ENCODE measurements at places on chromosomes 7 and 10.

DNA sequence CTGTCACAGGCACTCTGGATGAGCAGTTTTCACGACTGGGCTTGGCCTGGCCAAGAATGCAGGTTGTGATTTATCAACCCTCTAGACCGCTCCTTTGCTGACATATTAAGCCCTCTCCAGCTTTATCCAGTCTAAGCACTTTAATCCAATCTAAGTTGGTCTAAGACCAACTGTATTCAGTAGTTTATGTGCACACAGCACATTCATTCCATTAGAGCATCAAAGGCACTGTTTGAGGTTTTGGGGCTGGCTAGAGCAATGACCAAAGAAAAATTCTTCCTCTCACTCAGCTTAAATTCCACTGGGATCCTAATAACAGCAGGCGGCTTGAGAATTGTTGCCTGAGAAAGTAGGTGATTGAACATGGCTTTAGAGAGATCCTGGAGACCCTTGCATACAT is 176.0 kb upstream of the INSYN2A start:
- no peak for DNase-seq

DNA sequence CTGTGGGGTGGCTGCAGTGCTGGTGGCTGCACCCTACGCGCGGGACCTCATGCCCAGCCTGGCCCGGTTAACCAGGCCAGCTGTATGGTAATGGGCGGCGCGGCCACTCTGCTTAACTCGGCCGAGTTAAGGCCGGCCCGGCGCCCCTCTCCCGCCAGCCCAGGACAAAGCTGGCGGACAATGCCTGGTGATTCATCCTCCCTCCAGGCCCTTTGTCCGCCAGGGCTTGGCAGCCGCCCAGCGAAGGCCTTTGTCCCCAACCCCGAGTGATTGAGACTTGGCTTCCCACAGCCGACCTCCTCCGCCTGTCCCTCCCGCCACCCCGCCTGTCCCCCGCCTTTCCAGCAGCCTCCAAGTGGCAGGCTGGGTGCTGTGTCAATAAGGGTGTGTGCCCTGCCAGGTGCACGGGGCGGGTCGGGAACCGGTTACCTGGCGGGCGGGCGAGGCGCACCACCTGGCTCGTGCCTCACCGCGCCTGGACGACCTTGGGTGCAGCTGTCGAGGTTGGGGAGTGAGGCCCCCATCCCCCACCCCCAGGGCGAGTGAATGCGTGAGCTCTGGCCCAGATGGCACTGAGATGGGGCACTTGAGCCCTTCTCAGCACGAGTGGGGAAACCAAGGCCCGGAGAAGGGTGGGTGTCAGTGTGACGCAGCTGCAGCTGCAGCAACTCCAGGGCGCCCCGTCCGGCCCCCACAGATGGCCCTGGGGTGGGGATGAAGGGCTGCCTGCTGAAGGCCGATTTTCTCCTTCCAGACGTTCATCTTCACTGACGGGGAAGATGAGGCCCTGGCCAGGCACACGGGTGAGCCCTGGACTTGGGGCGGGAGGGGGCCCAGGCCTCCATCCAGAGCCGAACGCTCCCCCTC is 4.6 kb downstream of the LFNG start:
- DNase-seq = no peak

GRCh38 chr7:71339924-71340323 is 208.0 kb downstream of the GALNT17 start:
- DNase-seq = no peak

- DNase-seq = no peak
Measured at GRCh38 chr10:28880683-28880950, 203.3 kb downstream of the BAMBI start.

DNA sequence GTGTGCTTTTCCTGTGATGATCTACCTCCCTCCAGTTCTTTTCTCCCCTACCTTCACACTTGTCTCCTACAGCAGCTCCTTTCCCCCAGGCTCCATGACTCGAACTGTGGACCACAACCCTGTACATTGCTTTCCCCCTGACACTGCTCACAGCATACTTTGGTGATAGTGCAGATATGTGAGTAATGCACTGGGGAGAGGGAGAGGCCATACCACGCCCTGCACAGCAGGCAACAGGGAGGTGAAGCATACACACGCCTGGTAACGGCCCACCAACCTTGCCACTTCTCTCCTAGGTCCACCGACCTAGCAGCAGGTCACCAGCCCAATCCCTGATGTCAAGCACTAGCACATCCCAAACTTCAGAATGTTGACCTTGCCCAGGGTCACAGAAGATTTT is 238.2 kb downstream of the GRID1 start:
- DNase-seq = no peak

- DNase-seq = no peak
Measured at GRCh38 chr7:64729089-64729848, 63.3 kb downstream of the ZNF107 start.

GRCh38 chr10:121292321-121292720 is 305.9 kb downstream of the FGFR2 start:
- DNase-seq = no peak

GRCh38 chr10:114545071-114545470 is 113.0 kb downstream of the ABLIM1 start:
- no peak for DNase-seq

DNA sequence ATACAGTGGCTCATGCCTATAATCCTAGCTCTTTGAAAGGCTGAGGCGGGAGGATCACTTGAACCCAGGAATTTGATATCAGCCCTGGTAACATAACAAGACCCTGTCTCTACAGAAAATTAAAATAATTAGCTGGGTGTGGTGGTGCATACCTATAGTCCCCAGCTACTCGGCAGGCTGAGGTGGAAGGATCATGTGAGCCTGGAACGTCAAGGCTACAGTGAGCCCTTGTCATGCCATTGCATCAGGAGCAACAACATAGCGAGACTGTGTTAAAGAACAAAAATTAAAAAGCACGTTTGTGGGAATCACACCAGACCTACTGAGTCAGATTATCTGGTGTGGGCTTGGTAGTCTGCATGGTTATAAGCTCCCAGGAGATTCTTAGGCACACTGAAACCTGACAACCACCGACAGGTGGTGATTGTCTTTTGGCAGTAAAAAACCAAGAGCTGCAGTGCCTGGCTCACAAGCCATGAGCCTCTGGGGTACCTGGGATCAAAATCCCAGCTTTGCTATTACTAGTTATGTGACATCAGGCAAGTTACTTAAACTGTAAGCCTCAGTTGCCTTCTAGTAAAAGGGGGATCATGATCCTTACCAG is 146.9 kb downstream of the SND1 start:
- no peak for DNase-seq

GRCh38 chr10:28939281-28940157 is 262.2 kb downstream of the BAMBI start:
- no peak for DNase-seq

DNA sequence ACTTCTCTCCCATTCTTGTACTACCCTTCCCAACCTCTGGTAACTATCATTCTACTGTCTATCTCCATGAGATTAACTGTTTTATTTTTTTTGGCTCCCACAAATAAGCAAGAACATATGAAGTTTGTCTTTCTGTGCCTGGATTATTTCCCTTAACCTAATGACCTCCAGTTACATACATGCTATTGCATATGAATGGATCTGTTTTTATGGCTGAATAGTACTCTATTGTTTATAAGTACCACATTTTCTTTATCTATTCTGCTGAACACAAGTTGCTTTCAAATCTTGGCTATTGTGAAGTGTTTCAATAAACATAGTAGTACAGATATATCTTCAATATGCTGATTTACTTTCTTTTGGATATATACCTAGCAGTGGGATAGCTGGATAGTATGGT is 376.6 kb upstream of the KCND2 start:
- no peak for DNase-seq

DNA sequence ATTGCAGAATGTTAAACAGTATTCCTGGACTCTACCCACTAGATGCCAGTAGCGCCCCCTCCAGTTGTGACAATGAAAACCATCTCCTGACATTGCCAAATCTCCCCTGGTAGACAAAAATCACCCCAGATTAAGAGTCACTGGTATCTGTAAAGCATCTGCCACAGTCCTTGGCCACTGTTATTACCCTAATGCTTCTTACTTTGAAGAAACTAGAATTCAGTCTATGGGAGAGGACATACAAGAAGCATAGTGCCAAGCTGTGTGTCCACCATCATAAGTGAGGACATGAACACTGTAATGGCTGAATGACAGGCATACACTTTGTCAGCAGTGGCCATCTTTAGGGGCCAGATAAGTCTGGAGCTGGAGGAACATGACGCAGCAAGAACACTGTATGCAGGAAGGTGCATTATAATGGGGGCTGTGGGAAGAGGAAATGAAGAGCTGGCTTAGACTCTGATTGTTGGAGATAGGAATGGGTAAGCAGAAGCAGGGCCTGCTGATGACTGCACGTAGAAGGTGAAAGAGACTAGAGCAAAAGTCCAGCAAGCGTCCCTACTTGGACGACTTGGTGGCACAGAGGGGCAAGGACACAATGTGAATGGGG is 32.5 kb downstream of the CBX3 start:
- no peak for DNase-seq

- no peak for DNase-seq
Measured at GRCh38 chr7:33921216-33921938, 16.0 kb downstream of the BMPER start.

DNA sequence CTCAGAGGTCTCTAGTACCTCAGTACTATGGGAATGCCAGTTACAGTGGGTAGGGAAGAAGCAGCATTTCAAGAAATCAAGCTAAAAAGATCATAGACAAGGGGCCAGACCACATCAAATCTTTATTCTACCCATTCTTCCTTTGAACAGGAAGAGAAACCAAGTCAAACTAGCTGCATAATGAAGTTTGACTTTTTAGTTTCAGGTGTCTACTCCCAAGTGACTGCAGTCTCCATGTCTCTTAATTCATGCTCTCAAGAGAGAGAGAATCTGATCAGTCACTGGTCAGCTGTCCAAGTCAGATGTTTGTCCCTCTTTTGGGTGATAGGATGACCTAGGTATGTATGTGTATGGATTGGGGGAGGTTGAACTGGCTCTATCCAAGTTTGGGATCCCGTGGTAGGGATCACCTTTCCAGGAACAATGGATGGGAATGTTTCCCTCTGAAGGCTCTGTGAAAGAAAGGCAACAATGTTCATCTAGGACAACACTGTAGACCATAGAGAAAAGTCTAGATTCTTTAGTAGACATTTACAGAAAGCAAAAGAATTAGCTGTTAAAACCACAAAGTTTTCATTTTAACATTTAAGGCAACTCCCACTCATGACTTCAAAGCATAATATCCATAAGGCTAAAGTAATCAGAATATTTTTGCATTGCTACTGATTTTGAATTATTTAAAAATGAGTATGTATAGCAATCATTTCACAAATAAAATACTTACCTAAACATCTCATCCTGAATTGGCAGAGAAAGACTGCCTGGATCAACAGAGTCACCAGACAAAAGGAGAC is 30.1 kb upstream of the PRTFDC1 start:
- DNase-seq = no peak

DNA sequence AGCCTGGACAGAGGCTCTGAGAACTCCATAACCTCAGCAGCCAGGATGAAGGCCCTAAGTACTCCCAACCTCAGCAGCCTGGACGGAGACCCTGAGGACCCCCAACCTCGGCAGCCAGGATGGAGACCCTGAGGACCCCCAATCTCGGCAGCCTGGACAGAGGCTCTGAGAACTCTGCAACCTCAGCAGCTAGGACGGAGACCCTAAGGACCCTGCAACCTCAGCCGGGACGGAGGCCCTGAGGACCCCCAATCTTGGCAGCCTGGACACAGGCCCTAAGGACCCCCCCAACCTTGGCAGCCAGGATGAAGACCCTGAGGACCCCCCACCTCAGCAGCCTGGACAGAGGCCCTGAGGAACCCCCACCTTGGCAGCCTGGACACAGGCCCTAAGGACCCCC is 16.5 kb downstream of the RRP12 start:
- DNase-seq = no peak

DNA sequence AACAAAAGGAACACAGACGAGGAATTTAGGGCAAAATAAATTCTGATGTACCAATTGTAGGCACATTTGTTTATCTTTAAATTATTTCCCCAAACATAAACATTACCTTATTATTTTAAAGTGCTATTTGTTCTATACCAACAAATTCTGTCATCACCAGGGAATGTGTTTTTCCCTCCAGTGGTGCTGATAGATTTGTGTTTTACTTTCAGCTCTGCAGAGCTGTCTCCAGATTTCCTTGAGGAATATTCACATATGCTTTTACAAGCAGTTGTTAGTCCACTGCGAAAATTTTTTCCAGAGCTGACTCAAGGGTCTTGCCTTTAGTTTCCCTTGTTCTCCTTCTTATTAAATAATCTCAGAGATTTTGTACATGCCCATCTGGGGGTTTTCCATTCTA is 362.8 kb downstream of the PHF14 start:
- no peak for DNase-seq

DNA sequence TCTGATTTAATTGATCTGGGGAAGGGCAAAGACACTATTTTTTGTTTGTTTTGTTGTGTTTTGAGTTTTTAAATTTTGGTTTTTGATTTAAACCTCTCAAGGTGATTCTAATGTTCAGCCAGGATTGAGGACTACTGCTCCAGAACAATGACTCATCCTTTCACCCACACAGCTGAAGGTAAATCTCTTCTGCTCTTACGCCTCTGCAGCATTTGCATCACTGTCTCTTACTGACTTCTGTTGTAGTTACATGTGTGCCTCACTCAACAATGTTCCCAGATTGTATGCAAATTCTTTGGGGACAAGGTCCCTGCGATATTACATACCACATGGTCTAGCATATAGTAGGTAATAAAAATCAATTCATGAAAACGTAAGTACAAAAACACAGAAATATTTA is 467.5 kb upstream of the LRRN3 start:
- no peak for DNase-seq

GRCh38 chr10:129941199-129942018 is 22.7 kb downstream of the EBF3 start:
- DNase-seq = no peak

- DNase-seq = no peak
Measured at GRCh38 chr7:142018154-142018553, 22.5 kb downstream of the MGAM start.

DNA sequence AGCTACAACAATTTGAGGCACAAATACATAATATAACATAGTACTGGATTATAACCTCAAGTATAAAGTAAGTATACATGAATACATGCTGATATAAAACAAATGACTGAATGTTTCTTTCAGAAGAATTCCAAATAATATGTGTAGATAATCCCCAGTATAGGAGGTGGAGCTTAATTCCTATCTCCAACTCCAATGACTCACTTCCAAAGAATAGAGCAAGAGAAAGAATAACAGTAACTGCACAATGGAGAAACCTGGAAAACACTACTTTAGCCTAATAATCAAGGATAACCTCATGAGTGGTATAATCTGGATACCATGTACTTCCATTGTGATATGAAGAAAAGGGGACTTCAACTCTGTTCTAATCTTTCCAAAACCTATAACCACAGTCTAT is 13.7 kb upstream of the SEMA3C start:
- no peak for DNase-seq

DNA sequence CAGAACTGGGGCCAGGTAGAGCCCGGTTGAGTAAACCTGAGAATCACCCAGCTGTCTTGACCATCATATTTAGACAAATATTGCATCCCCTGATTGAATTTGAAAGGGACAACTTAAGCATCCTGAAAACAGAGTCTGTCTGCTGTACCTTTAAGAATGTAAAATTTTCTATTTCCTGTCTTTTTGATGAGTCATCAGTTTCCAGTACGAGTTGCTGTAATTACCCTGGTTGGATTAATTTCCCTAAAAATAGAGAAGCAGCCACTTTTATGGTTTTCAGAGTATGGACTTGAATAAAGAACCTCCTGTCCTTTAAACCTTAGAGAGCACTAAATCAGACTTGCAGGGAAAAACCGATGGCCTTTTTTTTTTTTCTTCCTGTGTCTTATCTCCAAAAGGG is 164.6 kb upstream of the SH2B2 start:
- no peak for DNase-seq

- DNase-seq = no peak
Measured at GRCh38 chr10:101467286-101467770, 113.4 kb downstream of the BTRC start.

GRCh38 chr7:36788825-36789470 is 64.7 kb upstream of the AOAH start:
- no peak for DNase-seq

All from HS-27A (cell line).